H1 (cell line): ENCODE measurements at places on chromosomes 6 and 20. TPM values are rescaled to one million over a fixed set of nuclear protein-coding genes. Genes with fewer than 3 reads are reported as not detected.

F13A1 gene
- total RNA-seq = 1.5 and 1.7 TPM in 2 replicates

GSTA2 gene
- not detected in 2 replicates for total RNA-seq

RSPH3 gene
- 2.7 and 3.8 TPM in 2 replicates for total RNA-seq

DNMT3B gene
- total RNA-seq = 1,016 and 1,038 TPM in 2 replicates

CST8 gene
- not detected in 2 replicates for total RNA-seq

ZBP1 gene
- not detected in 2 replicates for total RNA-seq

HIVEP1 gene
- total RNA-seq = 22.6 and 26.3 TPM in 2 replicates

TMEM244 gene
- not detected in 2 replicates for total RNA-seq

HSPA12B gene
- total RNA-seq = 4.3 and 4.9 TPM in 2 replicates

WASF1 gene
- 37.2 and 37.6 TPM in 2 replicates for total RNA-seq

CDC40 gene
- total RNA-seq = 25.8 and 27.2 TPM in 2 replicates

C6orf15 gene
- not detected in 2 replicates for total RNA-seq

TCP11 gene
- not detected in 2 replicates for total RNA-seq

PPP2R5D gene
- total RNA-seq = 52.1 and 52.4 TPM in 2 replicates

TRERF1 gene
- total RNA-seq = 21.5 and 22.8 TPM in 2 replicates

SLC35D3 gene
- 0.39 and 0.57 TPM in 2 replicates for total RNA-seq

UNC5CL gene
- total RNA-seq = 1.3 and 1.4 TPM in 2 replicates

VSX1 gene
- not detected in 2 replicates for total RNA-seq

SMIM8 gene
- 8.6 and 10.7 TPM in 2 replicates for total RNA-seq

GJE1 gene
- total RNA-seq = not detected in 2 replicates

IL17F gene
- not detected in 2 replicates for total RNA-seq

VGLL2 gene
- 0.13 TPM in 1 of 2 replicates, not detected in the other for total RNA-seq

PPP1R3G gene
- 0.09 TPM in 1 of 2 replicates, not detected in the other for total RNA-seq

UNC93A gene
- not detected in 2 replicates for total RNA-seq

TNF gene
- not detected in 2 replicates for total RNA-seq

ZNF831 gene
- total RNA-seq = not detected in 2 replicates

LGSN gene
- 0.19 TPM in 1 of 2 replicates, not detected in the other for total RNA-seq

RSPO3 gene
- not detected in 2 replicates for total RNA-seq

ANGPT4 gene
- total RNA-seq = 0.06 and 0.07 TPM in 2 replicates

HSPA1L gene
- total RNA-seq = 1.6 and 1.9 TPM in 2 replicates

DEF6 gene
- total RNA-seq = 4.1 and 4.5 TPM in 2 replicates
